ENCODE measurements at places on chromosomes 11 and 22. TPM values are rescaled to one million over a fixed set of nuclear protein-coding genes. Genes with fewer than 3 reads are reported as not detected.

GRCh38 chr11:103051981-103052380 is 40.0 kb downstream of the DCUN1D5 start:
- DNase-seq, result no peak

GRCh38 chr11:65454311-65454695 is 31.7 kb downstream of the NEAT1 start:
- DNase-seq, result no peak

- no peak for DNase-seq
These were observed 158.1 kb upstream of the MTNR1B start for GRCh38 chr11:92811341-92811740.

- DNase-seq, result no peak
These were observed 360.3 kb upstream of the SYN3 start for GRCh38 chr22:33418484-33418883.

RIMBP3C gene
- 0.28 TPM for total RNA-seq

OR6T1 gene
- not detected for total RNA-seq

HORMAD2 gene
- not detected for total RNA-seq

DEPDC5 gene
- 31.3 TPM for total RNA-seq

RAB3IL1 gene
- 45.4 TPM for total RNA-seq

DGKZ gene
- 40.6 TPM for total RNA-seq
